ENCODE measurements at places on chromosomes 2 and 18.

- DNase-seq: no peak
These were observed 70.8 kb downstream of the TPGS2 start for GRCh38 chr18:36757991-36758390.

- DNase-seq: no peak
These were observed 13.6 kb upstream of the SS18 start for GRCh38 chr18:26104035-26104434.

DNA sequence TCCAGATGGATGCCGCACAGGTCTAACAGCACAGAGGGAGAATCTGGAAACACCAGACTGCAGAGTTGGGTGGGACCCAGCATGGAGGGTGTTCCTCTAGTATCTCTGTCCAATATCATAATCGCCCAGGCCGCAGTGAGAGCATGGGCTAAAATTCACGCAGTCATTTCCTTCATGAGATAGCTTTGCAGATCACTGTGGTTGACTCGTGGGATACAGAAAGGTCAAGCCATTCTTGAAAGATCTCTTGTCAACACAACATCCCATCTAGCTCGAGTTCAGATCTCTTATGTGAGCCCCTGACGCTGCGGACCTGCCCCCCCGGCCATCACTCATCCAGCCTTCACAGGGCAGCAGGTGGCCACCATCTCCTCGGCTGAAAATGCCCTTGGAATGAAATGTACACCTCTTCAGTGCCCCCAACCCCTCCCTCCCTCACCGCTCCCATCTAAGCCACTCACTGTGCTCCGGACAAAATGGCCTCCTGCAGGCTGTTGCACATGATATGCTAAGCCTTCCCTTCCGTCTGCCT lies 45.9 kb downstream of the FOSL2 start:
- DNase-seq: no peak

GRCh38 chr2:25618676-25619075 lies 54.7 kb downstream of the DTNB start:
- no peak for DNase-seq

DNA sequence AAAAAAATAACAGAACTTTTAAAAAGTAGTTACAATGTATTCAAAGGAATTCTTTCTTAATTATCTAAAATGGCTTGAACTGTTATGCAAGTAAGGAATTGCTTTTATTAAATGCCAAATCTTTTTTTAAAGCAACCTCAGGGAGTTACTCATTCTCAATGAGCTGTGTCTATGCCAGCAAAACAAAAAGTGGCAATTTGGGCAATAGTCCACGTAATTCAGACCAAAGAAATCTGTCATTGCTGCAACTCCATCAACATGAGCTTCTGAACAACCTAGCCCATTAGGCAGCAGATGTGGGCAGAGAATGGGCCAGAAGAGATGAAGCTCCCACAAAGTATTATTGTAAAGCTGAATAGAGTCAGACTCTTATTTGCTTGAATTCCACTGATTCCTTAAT lies 118.4 kb downstream of the ALK start:
- DNase-seq: no peak

DNA sequence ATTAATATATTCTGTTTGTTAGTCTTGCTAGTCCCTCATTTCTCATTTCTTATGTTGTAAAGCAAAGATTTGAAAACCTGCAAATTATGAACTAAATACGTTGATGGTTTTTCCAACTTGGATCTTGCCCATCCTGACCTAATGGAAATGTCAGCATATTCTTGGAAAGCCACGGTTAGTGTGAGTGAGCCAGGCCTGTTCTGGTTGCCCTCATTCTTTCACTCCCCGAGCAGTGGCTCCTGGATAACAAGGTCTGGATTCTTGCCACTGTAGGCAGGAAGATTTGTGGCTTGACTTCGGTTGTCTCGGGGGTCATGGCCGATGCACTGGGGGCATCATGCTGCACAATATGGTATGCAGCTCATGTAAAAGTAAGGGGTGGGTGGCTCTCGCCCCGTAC lies 359.1 kb downstream of the MEIS1 start:
- DNase-seq: no peak

DNA sequence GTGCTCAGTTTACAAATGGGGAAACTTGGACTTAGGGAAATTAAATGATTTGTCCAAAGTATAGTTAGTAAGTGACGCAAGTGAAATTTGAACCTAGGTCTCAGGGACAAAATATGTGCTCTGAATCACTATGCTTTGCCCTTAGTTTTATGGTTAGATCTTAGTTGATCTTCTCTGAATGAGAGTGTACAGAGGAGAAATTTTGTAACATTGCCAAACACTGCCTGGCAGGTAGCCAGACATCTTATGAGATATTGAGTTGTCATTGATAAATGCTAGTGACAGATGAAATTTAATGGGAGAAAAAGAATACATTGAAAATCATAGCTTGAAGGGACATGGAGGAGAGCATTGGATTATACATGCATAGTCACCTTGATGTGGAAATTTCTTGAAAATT lies 91.4 kb downstream of the GALNT1 start:
- no peak for DNase-seq

DNA sequence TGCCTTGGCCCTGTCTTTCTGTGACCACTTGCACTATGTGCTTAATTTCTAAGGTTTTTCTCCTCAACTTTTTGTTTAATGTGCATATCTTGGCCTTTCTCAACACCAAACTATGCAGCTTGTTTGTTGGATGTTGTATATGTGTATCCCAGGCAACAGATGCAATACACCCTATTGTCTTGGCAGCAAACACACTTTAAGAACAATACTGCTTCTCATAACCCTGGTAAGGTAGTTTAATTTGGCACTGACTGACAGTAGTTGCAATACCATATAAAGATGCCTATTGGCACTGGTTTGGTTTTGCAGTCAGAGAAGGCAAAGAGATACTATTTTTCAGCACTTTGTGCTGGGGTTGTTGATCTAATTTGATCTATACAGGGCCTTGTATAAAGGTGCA lies 360.7 kb upstream of the CWC22 start:
- no peak for DNase-seq

- no peak for DNase-seq
These were observed 36.9 kb upstream of the NCKAP5 start for GRCh38 chr2:133605011-133605765.

GRCh38 chr18:66533693-66534092 lies 70.2 kb downstream of the CDH19 start:
- DNase-seq: no peak

- no peak for DNase-seq
These were observed 74.8 kb upstream of the FAM98A start for GRCh38 chr2:33673937-33674336.

DNA sequence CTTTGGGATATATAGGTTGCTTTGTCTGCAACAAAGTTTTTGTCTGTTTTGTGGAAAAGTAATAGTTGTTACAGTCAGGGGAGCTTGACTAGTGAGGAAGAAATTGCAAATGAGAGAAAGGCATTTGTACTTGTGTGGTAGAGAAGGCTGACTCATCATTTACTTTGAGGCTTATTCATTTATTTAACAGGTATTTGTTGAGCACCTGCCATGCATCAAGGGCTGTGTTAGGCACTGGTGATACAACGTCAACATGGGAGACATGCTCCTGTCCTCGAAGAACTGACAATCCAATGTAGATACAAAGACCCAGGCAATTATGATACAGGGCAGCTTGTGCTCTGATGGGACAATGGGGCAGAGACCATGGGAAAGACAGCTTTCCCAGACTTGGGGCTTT lies 79.5 kb downstream of the UPP2 start:
- DNase-seq: no peak

- DNase-seq: no peak
These were observed at the start of gene SCTR for GRCh38 chr2:119523952-119524694. TSS of gene SCTR (minus strand) at chr2:119524483. CDS start at chr2:119524226, 257 bp downstream.

DNA sequence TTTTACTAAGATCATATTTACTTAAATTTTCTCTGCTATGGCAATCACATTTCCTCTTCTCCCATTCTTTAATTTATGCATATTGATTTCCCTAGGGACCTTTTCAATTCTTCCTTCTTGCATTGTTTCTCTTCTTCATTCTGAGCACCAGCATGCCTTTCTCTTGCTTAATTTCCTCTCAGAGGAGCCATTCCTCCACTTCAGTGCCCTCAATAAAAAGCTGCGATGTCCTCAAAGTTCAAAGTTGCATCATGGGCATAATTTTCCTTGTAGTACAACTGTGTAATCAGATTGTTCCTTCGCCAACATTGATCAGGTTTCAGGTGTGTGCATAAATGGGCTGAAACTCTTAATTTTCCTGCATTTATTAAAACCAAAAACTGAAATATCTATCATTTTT lies 21.8 kb upstream of the CD226 start:
- DNase-seq: no peak

DNA sequence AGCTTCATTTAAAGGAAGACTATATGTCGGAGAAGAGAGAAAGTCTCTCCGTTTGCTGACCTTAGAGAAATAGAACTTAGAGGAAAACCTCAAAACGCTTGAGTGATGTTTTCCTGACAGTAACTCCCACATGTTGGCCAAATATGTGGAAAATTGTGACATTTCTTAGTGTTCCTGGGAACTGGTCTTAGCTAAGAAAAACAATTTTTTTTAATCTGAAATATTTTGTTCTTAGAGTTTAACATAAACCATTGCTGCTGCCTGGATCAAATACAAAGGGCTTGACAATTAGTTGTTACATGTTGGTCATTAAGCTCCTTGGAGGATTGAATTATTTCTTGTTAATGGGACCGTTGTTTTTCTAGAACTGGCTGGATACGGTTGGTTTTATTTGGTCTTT lies 16.3 kb downstream of the DYNC2LI1 start:
- DNase-seq: no peak

DNA sequence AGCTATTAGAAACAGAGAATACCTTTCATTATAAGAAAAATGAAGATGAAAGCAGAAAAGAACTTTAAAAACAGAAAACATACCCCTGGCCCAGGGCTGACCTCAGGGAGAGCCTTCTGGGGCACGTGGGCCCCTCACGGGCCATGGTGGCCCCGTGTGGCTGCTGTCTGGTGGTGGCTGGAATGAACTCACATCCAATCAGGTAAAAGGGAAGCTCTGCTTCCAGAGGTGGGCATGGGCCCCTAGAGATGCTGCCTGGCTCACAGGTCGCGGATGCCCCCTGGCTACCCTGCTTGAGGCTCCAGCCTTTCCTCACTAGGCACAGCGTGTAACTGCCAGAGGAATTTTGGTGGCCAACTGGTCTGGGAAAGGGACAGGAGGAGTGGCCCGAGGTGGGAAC lies 16.6 kb downstream of the SNORC start:
- no peak for DNase-seq

- DNase-seq: no peak
These were observed 50.8 kb upstream of the UGP2 start for GRCh38 chr2:63790906-63791305.

DNA sequence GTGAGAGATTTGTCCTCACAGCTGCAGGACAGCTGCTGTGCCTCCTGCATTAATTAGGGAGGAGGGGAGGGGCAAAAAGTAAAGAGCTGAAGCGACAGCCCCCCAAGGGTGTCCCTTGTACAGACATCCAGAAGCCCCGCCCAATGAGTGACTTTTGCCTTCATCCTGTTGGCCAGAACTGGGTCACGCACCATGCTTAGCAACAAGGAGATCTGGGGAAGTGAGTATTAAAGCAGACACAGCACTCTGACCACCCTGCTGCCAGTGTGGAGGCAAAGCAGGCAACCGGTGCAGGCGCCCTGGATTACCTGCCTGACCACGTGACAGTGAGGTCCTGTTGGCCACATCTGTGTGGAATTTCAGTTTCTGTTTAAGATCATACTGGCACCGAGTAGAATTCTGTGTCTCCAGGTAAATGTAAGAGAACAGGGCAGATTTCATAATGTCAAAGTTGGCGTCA lies 21.5 kb upstream of the BIN1 start:
- DNase-seq: peak; percentile 45

- DNase-seq: no peak
These were observed 66.3 kb downstream of the SIGLEC15 start for GRCh38 chr18:45891806-45892205.

GRCh38 chr2:102112692-102113665 lies 29.6 kb upstream of the IL1R1 start:
- no peak for DNase-seq
